ENCODE measurements at places on chromosomes 3 and 15. TPM values are rescaled to one million over a fixed set of nuclear protein-coding genes. Genes with fewer than 3 reads are reported as not detected.

Gene FAM107A
- 0.11 TPM for total RNA-seq

Gene DAZL
- total RNA-seq, result 3.2 TPM

Gene OIP5
- total RNA-seq, result 80.9 TPM

Gene MORF4L1
- total RNA-seq, result 633 TPM

Gene NPAP1
- 0.06 TPM for total RNA-seq

Gene CCDC33
- 1.9 TPM for total RNA-seq

Gene RYR3
- 4.4 TPM for total RNA-seq

Gene ACVR2B
- total RNA-seq, result 89.5 TPM

DNA sequence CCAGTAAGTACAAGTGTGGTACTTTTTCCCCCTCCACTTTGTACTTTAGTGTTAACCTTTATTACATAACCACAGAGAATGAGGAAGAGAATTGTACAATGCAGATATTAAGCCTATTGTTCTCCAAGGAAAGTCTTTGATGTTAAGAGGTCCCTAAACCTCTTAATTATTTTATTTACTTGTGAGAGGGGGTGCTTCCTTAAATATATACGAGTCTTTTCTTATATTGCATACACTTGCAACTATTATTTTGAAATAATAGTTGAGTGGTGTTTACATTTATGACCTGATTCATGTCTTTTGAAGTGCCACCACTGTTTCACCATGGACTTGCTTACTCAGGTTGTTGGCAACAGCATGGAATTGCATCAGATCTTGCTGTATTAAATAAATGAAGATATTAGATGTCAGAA is 10.1 kb downstream of the USP3 start:
- H3K4me3 ChIP-seq, result no peak overlapping the region
- no peaks in the 10 kb centered on the region for H3K36me3 ChIP-seq
- H3K4me1 ChIP-seq, result peaks cover 35% of the 10 kb centered on the region
- H3K27ac ChIP-seq, result no peak overlapping the region
- no peak for DNase-seq

DNA sequence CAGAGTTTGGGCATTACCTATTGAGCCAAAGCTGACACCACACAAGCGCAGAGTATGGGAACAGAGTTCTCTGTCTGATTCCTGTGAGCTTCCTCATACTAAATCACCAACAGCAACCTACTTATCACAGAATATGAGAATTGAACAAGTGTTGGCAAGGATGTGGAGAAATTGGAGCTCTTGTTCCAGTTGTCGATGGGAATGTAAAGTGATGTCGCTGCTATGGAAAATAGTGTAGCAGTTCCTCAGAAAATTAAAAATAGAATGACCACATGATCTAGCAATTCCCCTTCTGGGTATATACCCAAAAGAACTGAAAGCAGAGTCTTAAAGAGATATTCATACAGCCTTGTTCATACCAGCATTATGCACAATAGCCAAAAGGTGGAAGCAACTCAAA is 33.4 kb downstream of the CD86 start:
- H3K4me1 ChIP-seq, result no peaks in the 10 kb centered on the region
- H3K27ac ChIP-seq, result no peak overlapping the region
- no peaks in the 10 kb centered on the region for H3K36me3 ChIP-seq
- DNase-seq, result no peak

DNA sequence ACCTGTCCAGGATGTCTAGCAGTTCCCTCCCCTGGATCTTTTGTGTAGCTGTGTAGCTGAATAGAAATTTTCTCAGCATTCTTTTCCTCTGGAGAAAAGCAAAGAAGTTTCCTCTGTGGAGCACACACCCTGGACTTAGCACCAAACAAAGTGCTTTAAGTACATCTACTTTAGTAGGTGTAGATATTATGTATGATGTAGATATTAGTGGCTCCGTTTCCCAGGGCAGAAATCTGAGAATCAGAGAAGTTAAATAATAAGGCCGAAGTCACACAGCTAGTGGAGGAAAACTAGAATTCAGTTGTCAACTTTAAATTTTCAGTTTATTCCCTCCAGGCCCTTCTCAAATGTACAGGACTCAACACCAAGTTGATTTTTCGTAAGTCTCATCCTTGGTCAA is 401.7 kb upstream of the NR2F2 start:
- DNase-seq, result no peak
- no peak overlapping the region for H3K4me3 ChIP-seq
- peaks cover 13% of the 10 kb centered on the region for H3K4me1 ChIP-seq
- H3K27me3 ChIP-seq, result no peaks in the 10 kb centered on the region
- no peaks in the 10 kb centered on the region for H3K36me3 ChIP-seq

DNA sequence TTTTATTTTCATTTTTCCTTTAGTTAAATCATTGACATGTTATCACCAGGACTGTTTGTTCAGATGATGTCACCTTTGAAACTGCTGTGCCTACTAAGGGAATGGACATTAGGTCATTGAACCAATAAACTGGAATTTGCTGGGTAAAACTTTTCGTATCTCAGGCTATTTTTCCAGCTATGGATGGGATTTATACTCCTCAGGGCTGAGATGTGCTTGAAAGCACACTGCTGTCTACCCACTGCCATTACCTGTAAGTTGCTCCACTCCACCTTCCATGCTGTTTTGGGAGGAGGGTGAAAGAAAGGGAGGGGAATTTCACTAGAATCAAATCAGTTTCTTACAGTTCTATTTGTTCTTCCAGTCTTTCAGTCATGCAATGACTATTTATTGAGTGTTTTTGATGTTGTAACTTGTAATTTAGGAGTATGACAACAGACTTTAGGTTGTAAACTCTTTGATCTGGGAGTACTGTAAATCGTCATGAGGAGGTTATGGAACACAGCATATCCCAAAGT is 11.3 kb downstream of the EHD4 start:
- no peak overlapping the region for H3K4me3 ChIP-seq
- H3K27me3 ChIP-seq, result no peaks in the 10 kb centered on the region
- no peaks in the 10 kb centered on the region for H3K36me3 ChIP-seq

- no peaks in the 10 kb centered on the region for H3K4me1 ChIP-seq
- no peak overlapping the region for H3K27ac ChIP-seq
- H3K27me3 ChIP-seq, result peaks cover 14% of the 10 kb centered on the region
- H3K36me3 ChIP-seq, result no peaks in the 10 kb centered on the region
Measured at GRCh38 chr15:58980351-58980939, 7.0 kb upstream of the RNF111 start.

GRCh38 chr15:69414701-69415167 is 585 bp downstream of the KIF23 start:
- peak overlapping the region; percentile 75 for H3K4me3 ChIP-seq
- H3K36me3 ChIP-seq, result peaks cover 20% of the 10 kb centered on the region
- DNase-seq, result peak; percentile 67
- no peaks in the 10 kb centered on the region for H3K27me3 ChIP-seq

GRCh38 chr3:48445277-48445882 is 1.2 kb upstream of the ATRIP start:
- H3K27ac ChIP-seq, result no peak overlapping the region
- peaks cover 24% of the 10 kb centered on the region for H3K4me1 ChIP-seq
- DNase-seq, result no peak

- H3K4me1 ChIP-seq, result peaks cover 10% of the 10 kb centered on the region
- H3K27me3 ChIP-seq, result no peaks in the 10 kb centered on the region
- no peaks in the 10 kb centered on the region for H3K36me3 ChIP-seq
- no peak overlapping the region for H3K4me3 ChIP-seq
Measured at GRCh38 chr15:82098674-82099073, 52.9 kb upstream of the MEX3B start.

GRCh38 chr3:114484919-114485318 is 191.1 kb downstream of the TIGIT start:
- no peak overlapping the region for H3K27ac ChIP-seq
- H3K4me1 ChIP-seq, result no peaks in the 10 kb centered on the region
- H3K36me3 ChIP-seq, result no peaks in the 10 kb centered on the region
- no peak for DNase-seq
- H3K4me3 ChIP-seq, result no peak overlapping the region

DNA sequence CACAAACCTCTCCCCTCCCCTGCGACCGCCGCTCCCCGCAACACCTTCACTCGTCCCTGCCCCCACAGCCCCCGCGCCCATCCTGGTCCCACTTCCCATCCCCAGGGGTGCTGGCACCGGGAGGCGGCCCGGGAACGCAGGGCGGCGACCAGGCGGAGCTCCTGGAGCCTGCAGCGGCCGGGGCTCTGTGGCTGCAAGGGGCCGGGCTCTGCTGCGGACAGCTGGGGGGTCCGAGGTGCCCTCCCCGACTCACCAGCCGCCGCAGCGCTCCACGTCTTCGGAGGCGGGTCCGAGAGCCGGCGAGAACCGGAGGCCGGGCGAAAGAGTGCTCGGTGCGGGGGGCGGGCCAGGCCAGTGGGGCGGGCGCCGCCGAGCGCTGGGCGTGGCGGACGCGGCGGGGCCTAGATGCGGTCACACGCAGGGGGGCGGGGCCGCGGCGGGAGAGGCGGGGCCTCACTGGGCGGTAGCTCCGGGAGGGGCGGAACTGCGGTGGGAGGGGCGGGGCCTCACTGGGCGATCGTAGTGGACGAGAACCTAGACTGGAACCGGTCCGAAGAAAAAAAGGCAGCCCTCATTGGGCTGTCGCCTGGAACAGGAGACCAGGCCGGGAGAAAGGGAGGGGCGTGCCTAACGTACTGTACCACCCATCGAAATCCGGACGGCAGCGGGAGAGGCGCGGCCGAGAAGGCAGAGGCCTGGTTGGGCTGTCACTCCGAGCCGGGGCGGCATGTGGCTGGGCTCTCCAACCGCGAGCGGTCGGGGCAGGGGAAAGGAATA is at the start of gene ANO10:
ANO10 (minus strand) TSS at position 356 of the 777 bp plus-strand sequence. CDS start 16,159 bp downstream, outside the sequence.
- peaks cover 18% of the 10 kb centered on the region for H3K4me1 ChIP-seq
- no peaks in the 10 kb centered on the region for H3K27me3 ChIP-seq
- peak within 1 kb of the TSS; percentile 89 for H3K4me3 ChIP-seq
- H3K36me3 ChIP-seq, result no peaks in the 10 kb centered on the region

- no peaks in the 10 kb centered on the region for H3K36me3 ChIP-seq
- no peak overlapping the region for H3K27ac ChIP-seq
- peak; percentile 31 for DNase-seq
- H3K27me3 ChIP-seq, result no peaks in the 10 kb centered on the region
Measured at GRCh38 chr3:190051641-190052040, 69.1 kb downstream of the P3H2 start.

DNA sequence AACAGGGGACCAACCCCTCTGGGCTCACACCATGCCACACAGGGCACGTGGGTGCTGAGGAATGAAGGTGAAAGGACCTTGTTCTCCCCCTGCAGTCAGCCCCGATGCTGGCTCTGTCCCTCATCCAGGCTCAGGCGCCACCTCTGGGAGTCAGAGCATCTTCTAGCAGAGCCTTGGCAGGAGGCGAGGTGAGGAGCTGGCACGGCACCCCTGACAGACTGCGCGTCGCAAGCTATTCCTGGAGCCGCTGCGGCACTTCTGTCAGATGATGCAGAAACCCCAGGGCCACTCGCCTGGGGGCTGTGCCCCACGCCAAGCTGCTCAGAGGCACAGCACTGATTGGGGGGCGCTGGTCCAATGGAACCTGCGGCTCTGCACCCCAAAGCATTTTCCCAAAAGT is 62.0 kb downstream of the MGLL start:
- no peaks in the 10 kb centered on the region for H3K27me3 ChIP-seq
- no peak overlapping the region for H3K4me3 ChIP-seq
- no peaks in the 10 kb centered on the region for H3K36me3 ChIP-seq
- H3K4me1 ChIP-seq, result peaks cover 3% of the 10 kb centered on the region
- DNase-seq, result no peak
- no peak overlapping the region for H3K27ac ChIP-seq

DNA sequence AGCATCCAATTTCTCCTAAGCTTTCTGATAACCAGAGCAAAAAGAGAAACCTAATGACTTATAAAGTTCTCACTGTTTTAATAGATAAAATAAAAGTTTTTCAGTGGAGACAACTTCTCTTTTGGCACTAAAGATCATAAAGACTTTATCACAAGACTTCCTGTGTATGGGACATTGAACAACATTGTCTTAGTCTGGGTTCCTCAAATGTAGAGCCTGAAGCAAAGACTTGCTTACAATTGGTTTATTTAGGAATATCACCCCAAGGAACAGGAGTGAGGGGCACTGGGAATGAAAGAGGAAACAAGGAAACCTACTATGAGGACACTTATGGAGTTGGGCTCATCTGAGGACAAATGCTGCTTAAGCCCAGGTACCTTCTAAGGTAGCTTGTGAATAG is 127.4 kb downstream of the B3GALNT1 start:
- H3K36me3 ChIP-seq, result no peaks in the 10 kb centered on the region
- H3K27ac ChIP-seq, result no peak overlapping the region
- no peaks in the 10 kb centered on the region for H3K4me1 ChIP-seq
- no peak for DNase-seq

DNA sequence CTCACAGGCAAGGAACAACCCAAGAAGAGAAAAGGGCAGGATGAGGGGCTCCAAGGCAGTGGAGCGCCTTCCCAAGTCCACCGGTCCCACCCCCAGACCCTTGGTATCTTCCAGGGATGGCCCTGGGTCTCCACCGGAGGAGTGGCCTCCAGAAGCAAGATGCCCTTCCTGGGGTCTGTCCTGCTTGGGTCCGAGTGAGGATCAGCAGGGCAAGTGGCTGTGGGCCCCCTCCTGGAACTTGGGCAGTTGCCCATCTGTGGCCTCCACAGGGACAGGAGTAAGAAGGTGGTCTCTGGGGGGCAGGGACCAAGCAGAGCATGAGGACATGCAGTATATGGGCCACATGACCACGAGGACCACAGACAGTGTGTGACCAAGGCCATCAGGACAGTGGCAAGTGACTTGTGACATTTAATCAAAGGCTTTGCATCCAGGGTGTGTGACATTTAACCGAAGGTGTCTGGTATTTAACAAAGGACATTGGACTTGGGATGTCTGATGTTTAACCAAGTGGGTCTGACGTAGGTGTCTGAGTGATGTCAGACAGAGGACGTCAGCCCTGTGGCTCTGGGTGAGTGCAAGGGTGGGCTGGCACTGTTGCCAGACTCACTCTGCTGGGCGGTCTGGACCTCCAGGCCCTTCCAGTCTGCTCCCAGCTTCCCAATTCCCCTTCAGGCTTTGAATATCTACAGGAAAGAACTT is 34.7 kb downstream of the SCN5A start:
- H3K36me3 ChIP-seq, result no peaks in the 10 kb centered on the region
- H3K27me3 ChIP-seq, result no peaks in the 10 kb centered on the region
- no peak for DNase-seq
- H3K4me1 ChIP-seq, result no peaks in the 10 kb centered on the region

DNA sequence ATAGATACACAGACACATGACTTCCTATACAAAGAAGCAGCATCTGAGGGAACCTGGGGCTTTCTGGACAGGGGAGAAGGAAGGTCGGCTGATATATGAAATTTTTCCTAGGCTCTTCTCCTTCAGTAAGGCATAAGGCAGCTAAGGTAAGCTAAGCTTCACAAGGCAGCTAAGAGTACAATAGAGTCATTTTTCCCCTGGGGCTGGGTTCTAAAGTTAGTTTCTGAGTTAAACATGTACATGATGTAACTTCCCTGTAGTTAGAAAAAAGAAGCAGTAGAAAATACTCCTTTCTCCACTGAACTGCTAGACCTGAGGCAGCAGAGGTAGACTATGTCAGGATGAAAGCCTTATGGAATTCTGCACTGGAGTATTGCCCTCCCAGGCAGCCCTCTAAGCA is 109.6 kb downstream of the PLD1 start:
- H3K27me3 ChIP-seq, result no peaks in the 10 kb centered on the region
- no peaks in the 10 kb centered on the region for H3K4me1 ChIP-seq

- no peaks in the 10 kb centered on the region for H3K36me3 ChIP-seq
- no peak overlapping the region for H3K27ac ChIP-seq
- no peak for DNase-seq
Measured at GRCh38 chr15:81299630-81300273, 24.2 kb downstream of the STARD5 start.

GRCh38 chr3:112482675-112483074 is 16.6 kb downstream of the BTLA start:
- no peak overlapping the region for H3K4me3 ChIP-seq
- no peaks in the 10 kb centered on the region for H3K4me1 ChIP-seq
- no peak overlapping the region for H3K27ac ChIP-seq
- DNase-seq, result no peak

Data from neural progenitor cell (in vitro differentiated cells).